Stimulated activated CD8-positive, alpha-beta memory T cell treated with anti-CD3 and anti-CD28 coated beads, Interleukin-4, amount 100 ng/mL, for 4 hours (primary cell): ENCODE measurements at places on chromosomes 12 and 14.

DNA sequence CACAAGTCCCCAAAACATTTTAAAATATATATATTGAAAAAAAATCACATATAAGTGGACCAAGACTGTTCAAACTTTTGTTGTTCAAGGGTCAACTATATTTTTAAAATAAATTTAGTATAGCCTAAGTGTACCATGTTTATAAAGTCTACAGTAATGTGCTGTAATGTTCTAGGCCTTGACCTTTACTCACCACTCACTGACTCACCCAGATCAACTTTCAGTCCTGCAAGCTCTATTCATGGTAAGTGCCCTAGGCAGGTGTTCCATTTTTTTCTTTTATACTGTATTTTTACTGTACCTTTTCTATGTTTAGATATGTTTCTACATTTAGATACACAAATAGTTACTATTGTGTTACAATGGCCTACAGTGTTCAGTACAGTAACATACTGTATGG is 23.4 kb upstream of the TMTC1 start:
- DNase-seq = no peak

- no peak for DNase-seq
Measured at GRCh38 chr12:68591734-68592418, 18.8 kb upstream of the RAP1B start.

GRCh38 chr14:89406941-89407340 is 10.1 kb downstream of the FOXN3 start:
- no peak for DNase-seq

DNA sequence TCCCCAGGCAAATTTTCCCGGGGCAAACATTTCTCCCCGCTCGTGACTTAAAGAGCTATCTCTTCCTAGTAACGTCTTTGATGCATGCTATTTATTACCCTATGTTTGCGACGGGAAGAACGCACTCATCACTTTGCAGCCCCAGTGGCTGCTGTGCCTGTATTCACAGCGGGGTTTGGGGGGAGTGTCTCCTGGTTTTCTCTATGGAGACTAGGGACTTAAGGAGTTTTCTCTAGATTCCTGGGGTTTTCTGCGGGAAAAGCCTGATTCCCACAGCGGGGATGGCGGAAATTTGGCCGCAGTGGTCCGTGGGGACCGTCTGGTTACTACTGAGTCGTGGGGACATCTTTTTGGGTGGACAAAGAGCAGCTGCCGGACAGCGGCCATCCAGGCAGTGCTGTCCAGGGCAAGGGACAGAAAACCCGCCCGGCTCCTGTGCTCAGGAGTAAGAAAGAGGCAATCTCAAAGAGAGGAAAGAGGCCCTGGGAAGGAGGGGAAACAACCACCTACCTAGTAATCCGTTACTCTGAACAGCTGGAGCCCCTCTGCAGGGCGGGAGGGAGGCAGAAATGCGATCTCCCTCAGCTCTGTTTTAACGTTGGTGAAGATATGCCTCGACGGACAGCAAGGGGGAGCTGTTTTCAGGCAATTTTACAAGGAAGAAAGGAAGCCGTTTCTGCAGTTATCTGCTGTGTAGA is 771 bp upstream of the AVPR1A start:
- no peak for DNase-seq

GRCh38 chr12:50483488-50483887 is 21.3 kb upstream of the DIP2B start:
- DNase-seq = no peak

- DNase-seq = no peak
Measured at GRCh38 chr12:92039046-92039445, 106.6 kb downstream of the BTG1 start.

DNA sequence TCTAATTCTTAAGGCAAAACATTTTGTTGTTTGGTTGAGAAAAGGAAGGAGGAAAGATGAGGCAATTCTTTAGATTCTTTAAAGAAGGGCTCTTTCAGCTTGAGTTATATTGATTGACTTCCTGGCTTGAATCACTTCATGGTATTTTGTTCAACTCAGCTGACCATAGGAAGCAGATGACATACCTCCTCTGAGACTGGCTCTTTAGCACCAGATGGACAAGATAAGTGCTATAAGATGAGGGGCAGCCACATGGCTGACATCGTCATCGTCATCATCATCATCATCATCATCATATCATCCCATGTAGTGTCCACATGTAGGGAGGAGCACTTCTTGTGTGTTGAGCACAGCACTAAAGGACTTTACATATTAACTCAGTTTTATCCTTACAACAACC is 81.3 kb downstream of the SSPN start:
- no peak for DNase-seq

DNA sequence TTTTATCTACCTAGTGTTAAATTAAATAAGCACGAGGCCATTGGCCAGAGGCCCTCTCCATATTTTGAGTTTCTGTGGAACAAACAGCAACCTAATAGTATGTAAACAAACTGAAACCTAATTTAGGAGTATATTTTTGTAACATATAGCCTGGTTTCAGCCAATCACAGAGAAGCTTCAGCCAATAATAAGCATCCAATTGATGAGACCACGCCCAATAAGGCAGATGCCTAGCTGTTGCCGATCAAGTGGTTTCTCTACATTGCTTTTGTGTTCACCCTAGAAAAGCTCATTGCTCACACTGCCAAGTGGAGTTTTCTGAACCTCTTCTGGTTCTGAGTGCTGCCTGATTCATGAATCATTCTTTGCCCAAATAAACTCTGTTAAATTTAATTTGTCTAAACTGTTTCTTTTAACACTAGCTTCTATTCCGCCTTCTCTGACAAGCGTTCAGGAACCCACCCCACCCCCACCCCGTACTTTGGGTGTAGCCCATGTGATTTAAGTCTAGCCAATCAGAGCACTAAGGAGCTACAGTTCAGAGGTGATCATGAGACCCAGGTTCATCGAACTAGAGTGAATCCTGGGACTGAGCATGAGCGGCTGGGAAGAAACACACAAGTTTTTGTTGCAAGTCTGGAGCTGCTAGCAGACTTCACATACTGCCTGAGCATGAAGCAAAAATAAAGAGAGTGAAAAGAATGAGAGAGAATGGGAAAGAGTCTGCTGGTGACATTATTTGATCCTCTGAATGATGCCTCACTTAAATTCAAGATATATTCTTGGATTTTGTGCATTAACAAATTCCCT is 21.5 kb upstream of the LTA4H start:
- DNase-seq = no peak

GRCh38 chr14:73591690-73592449 is at the start of gene ACOT4:
ACOT4 (plus strand) TSS chr14:73591873; CDS start chr14:73591960, 87 bp downstream.
- DNase-seq = no peak

GRCh38 chr14:102157346-102157745 is 17.6 kb downstream of the WDR20 start:
- DNase-seq = no peak

DNA sequence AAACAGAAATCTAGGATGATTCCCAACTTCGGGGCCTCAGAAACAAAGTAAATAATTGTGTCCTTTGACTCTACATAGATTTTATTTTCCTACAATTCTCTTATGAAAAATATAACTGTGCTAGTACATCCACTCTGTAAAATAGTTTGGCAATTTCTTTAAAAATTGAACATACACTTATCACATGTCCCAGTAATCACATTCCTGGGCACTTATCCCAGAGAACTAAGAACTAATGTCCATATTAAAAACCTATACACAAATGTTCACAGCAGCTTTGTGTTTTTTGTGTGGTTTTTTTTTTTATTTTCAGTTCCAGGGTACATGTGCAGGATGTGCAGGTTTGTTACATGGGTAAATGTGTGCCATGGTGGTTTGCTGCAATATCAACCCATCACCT is 99.0 kb downstream of the KCNH5 start:
- DNase-seq = no peak

DNA sequence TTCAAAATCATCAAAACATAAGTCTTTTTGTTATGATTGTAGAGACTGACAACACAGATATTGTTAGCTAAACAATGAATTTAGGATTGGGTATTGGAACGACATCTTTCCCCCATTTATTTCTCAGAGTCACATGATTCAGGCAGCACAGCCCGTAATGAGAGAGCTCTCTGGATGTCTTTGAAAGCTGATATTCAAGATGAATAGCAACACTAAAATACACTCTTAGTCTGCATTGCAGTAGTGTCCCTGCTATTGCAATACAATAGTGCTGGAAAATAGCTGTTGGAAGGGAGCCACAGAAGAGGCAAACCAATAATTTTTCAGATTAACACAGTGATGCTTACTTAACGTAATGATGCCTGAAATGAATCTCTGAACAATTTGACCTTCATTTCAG is 9.9 kb downstream of the GTSF1 start:
- no peak for DNase-seq

DNA sequence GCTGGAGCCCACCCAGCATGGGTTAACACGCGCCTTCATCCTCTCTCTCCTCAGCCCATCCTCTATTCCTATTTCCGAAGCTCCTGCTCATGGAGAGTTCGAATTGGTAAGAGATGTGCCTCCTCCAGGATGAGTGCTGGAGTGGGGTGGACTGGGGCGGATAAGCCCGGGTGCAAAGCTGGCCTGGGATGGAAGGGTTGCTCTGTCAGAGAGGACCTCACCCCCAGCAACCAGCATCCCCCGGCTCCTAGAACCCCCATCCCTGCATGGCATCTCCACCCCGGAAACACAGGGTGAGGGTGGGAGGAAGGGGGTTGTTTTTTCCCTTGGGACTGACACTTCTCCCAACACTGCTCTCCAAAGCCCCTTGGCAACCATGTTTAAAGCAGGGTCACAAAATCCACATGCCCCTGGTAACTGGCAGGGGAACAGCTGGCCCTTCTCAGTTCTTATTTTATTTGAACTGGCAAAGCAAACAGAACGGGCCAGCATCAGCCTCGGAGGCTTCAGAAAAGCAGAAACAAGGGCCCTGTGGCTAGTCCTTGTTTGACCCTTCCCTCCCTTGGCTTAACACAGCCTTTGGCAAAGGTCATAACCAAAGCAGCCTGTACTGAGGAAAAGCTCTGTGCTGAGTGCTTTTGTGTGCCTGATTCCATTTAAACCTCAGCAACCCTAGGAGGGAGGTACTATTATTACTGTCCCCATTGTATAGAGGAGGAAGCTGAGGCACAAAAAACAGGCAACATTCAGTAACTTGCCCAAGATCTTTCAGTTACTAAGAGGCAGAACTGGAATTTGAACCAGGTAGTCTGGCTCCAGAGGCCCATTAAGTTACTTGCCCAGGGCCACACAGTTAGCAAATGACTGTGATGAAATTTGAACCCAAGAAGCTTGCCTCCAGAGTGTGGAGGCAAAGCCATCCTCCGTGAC is 4.2 kb downstream of the GSTZ1 start:
- DNase-seq = no peak
